ENCODE measurements at places on chromosomes 3 and 15.

GRCh38 chr3:10193692-10194327 lies 29.1 kb downstream of the IRAK2 start:
- no peak for DNase-seq

DNA sequence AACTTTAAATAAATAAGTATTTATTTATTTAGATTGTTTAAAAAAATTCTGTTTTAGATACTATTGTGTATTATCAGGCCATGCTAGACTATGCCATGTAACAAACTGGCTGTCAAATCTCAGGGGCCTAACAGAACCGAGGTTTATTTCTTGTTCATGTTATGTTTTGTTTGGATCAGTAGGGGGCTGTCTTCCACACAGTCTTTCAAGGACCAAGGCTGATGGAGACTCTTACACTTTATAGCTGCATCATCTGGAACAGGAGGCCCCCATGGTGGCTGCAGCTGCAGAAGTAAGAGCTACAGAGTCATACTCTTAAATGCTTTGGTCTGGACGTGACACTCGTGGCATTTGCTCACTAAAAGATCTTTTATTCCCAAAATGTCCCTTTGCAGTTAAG lies 33.0 kb upstream of the ARL14 start:
- DNase-seq = no peak

DNA sequence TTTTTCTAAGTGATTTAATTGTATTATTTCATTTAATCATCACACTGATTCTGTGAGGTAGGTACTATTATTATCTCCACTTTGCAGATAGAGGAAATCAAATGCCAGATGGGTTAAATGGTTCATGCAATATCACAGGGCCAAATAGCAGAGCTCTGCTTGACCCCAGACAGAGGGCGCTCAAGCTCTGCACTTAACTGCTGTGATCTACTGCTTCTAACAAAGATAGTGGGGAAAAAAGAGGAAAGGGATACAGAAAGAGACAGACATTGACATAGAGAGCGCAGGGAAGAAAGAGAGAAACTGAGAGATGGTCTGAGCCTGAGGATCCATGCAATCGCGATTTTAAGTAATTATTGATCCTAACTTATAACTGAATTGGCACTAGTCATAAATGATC lies 279.1 kb upstream of the THRB start:
- DNase-seq = peak; percentile 63

- DNase-seq = no peak
These were observed 63.8 kb upstream of the SEC13 start for GRCh38 chr3:10384541-10385360.

DNA sequence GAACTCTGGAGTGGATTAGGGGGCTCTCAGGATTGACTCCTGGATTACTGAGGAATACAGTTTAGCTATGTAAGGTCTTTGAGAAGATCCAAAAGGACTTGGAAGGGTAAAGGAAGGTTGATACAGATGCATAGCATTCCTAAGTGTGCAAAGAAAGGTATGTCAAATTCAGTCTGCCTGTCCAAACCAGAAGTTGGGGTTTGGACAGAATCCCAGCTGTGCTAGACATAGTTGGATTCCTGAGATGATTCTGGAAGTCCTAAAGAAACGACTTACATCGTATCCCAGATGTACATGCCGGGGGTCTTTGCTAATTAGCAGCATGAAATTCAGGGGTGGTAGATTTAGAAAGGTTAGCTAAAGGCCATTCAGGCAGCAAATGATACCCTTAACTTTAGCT lies 97.7 kb upstream of the TSPAN3 start:
- no peak for DNase-seq

- DNase-seq = no peak
These were observed 2.4 kb downstream of the TSC22D2 start for GRCh38 chr3:150410311-150411105.

DNA sequence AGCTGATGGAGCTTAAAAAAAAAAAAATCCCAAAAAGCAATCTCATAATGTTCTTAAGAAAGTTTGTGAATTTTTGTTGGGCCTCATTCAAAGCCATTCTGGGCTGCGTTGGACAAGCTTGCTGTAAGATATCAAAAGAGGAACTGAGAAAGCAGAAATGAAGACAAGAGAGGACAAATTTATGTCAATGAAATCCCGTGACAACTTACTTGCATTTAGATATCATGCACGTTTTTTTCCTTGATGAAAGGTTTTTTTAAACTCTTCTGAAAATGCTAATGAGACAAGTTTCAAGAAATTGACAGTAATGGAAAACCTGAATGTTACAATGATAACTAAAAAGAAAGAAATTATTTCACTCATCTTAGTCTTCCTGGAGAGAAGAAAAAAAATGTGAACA lies 662.9 kb downstream of the SQOR start:
- DNase-seq = no peak

DNA sequence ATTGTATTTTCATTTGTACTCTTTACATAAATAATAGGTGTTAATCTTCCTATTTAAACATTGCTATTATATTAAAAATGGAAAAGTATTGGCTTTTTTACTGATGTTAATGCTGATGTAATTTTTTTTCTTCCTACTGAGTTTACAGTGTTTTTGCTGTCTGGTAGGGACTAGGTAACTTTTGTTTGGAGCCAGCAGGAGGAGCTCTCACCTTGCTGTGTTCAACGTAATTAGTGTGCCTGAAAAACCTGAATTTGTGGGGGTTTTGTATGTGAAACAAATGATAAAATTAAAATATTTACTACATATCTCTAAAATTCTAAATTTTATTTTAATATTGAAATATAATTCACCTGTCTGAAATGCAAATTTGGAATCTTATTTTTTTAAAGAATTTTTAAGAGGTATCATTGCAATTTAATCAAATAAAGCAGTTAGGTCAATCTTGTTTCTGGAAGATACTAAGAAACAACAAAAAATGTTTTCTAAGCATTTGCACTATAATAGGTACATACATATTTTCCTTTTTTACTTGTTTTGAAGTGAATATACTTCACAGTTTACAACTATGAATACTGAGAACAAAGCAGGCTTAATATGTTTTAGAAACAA lies 48.8 kb downstream of the EPHA6 start:
- peak; percentile 53 for DNase-seq

DNA sequence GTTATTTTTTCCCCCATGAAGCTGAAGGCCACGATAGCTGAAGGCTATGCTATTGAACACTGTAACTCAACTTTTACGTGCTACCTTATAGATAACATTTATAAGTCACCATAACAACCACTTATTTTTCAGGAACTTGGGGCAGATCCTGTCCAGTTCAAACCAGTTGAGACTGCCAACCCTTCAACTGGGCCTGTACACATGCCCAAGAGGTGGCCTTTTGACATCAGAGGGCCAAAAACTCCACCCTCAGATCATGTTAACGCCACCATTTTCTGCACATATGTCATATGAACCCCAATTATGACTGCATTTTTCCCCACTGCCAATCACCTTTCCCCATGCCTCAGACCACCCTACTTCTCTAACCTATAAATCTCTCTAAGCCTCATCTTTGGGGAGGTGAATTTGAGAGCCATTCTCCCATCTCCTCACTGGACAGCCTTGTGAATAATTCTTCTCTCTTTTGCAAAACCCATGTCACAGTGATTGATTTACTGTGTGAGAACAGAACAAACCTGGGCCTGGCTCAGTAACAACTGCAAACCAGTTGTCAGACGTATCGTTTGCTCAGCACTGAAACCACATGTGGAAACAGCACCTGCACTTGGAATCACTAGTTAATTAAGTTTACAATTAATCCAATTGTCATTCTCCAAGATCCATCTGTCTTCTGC lies 42.5 kb downstream of the ZNF445 start:
- no peak for DNase-seq

GRCh38 chr3:8156138-8156537 lies 345.5 kb upstream of the LMCD1 start:
- no peak for DNase-seq

GRCh38 chr15:99441871-99442251 lies 123.9 kb upstream of the MEF2A start:
- DNase-seq = no peak

DNA sequence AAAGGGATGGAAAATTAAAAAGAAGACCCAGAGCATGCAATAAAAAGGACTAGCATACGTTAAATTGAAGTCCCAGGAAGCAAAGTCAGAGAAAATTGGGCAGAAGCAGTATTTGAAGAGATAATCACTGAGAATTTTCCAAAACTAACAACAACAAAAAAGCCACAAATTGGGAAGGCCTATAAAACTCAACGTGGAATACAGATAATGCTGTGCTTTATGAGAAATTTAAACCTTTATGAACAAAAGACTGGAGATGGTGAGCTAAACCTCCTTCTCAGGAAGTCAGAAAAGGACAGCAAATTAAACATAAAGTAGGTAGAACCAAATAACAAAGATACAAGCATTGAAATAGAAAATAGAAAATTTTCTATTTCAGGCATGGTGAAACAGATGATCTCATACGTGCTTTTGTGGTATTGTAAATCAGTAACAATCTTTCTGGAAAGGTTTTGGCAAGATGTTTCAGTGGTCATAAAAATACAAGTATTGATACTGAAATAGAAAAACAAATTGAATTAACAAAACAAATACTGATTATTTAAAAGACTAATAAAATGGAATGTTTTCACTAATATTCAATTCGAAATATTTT lies 55.6 kb downstream of the LYSMD4 start:
- no peak for DNase-seq
